ENCODE measurements at places on chromosomes 12 and 14.

GRCh38 chr14:53783256-53783655 is 173.4 kb downstream of the BMP4 start:
- DNase-seq = no peak

DNA sequence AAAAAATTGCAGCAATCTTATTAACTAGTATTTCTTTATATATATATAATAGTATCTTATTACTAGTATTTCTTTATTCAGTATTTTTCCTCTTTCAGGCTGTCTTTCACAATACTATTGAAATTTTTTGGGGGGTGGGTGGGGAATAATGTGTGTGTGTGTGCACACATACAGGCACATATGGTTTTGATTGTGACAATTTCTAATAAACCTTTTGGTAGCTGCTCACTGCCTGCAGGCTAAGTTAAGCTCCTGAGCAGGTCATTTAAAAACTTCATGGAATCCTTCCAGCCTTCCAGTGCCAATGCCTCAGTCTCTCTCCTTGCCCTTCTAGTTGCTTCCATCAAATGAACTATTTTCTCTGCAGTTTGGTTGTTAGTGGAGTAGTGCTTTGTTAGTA is 490.1 kb downstream of the PCNX1 start:
- no peak for DNase-seq

- DNase-seq = peak; percentile 84
Measured at GRCh38 chr12:120971299-120972180, 6.8 kb upstream of the HNF1A start.

DNA sequence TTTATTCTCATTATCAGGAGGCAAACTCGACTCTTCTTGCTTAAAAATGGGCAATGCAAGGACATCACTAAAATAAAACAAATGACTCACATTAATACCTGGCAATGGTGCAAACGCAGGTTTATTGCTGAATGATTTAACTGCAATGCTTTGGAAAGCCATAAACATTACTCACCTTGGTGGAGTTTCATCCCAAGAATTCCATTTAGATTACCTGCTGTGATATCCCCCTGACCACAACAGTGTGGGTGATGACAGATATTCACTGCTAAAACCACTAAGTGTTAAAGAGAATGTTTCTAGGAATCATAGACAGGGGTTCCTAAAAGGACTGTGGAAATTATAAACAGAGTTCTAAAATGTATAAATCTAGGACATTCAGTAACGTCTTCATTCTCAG is 35.3 kb upstream of the CSRNP2 start:
- peak; percentile 34 for DNase-seq

DNA sequence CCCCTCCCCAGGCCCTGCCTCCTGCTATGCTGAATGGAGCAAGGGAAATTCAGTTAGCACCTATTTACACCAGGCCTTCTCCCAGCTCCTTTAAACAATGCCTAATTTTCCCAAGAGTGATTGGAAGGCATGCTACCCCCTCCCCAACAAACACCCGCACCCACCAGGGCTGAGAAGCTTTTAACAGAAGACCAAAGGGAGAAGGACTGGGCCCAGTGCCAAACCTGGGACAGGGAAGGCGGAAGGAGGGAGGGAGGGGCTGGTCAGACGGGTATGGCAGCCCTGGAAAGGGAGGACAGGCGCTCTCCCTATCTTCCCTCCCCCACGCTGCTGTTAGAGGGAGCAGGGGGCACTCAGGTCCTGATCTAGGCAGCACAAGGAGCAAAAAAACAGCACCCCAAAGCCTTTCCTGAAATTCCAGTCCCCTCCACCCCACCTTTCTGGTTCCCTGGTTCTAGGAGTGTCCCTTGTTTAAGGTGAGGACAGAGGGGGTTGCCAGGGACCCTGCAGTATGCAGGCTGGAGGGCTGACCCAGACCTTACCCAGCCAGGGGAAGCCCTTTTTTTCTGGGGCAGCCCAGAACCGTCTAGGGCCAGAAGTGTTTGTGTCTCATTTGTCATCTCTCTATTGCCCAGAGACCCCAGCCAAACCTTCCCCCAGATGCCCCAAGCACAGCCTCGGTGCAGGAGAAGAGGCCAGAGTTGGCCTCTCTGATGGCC is 2.4 kb upstream of the KRT8 start:
- DNase-seq = no peak

- DNase-seq = no peak
Measured at GRCh38 chr12:113479216-113479589, 7.5 kb upstream of the LHX5 start.

DNA sequence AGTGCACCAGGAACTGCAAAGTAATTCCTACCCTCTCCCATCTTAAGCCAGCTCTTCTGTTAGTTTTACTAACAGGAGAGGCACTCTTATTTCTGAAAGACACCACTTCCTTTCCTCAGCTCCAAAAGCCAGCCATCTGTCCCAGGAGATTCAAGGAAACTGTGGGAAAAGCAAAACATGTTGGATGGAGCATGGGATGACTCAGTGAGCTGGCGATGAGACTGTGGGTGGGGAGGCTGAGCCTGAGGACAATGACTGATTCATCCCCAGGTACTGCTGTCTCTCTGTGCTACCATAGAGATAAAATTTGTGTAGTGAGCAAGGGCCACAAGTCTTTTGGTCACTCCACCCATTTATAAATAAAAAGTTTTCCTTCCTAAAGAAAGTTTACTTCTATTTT is 141.4 kb downstream of the MYRFL start:
- DNase-seq = peak; percentile 77

DNA sequence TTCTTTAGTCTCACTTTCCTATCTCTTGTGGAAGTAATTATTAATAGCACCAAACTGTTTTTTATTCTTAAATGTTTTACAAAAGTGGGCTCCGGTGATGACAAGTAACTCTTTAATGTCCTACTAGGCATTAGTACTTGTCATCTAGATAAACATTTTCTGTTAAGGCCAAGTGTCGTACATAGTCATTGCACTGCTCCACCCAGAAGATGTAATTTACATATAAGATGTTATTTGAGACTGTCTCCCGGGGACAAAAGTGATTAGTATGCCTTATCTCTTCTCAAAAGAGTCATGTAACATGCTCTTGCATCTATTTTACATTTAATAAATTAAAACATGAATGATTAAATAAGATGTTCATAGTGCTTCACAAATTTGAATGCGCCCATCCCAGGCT is 88.4 kb downstream of the FLRT2 start:
- DNase-seq = no peak

DNA sequence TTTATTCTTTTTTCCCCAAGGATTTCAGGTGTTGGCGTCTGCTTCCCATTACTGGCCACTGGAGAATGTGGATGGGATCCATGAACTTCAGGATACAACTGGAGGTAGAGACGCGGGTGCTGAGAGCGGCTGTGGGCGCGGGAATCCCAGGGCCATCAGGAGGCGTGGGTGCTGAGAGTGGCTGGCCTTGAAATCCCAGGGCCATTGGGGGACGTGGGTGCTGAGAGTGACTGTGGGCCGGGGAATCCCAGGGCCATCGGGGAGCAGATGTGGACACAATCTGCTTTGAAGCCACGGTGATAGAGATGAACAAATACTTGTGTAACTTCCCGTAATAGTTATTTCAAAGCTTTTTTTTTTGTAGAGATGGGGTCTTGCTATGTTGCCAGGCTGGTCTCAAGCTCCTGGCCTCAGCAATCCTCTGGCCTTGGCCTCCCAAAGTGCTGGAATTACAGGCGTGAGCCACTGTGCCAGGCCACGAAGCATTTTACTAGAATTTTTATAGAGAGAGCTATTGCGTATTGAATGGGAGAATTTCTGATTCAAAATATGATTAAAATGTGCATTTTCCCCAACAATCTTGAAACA is 12.8 kb downstream of the ADGRD1 start:
- no peak for DNase-seq

DNA sequence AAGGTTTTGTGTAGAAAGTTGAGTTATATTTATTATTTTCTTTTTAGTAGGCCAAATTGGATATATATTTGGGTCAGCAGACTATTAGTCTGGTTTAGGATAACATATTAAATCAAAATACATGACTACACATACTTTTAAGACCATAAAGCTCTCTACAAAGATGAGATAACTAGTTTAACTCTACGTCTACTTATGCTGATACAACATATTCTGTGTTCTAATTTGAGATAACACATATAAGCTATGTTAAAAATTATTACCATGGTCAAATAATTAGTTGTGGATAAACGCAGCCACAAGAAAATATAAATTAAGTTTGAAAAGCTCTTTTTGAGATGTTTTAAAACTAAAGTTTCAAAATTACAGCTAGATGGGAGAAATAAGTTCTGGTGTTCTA is 55.3 kb downstream of the IPO8 start:
- no peak for DNase-seq

GRCh38 chr12:101962486-101962885 is 85.1 kb downstream of the DRAM1 start:
- peak; percentile 25 for DNase-seq

DNA sequence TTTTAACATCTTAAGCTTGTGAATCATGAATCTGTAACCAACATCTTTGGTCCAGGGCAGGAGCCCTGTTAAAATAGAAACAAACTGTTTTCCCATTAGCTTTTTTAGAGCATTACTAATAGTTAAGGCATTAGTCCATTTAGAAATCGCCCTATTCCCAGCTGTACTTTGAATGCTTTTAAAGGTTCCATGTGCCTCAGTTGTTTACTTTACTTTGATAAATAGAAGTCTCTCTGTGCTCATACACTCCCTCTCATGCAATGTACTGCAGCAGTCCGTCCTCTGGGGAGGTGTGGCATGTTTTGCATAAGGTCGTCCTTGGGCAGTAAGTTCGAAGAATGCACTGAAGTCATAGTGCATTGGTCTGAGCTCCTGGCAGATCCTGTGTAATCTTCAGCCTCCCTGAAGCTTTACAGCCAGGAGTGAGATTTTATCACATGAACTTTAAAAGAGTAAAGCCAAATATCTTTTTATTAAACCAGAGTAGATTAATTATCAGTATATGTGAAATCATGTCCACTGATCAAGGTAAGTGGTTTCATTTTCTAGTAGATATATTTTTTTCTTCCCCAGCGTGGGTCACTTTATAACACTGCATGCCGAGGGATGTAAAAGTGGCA is 134.7 kb downstream of the FGD4 start:
- peak; percentile 77 for DNase-seq

GRCh38 chr14:65815127-65815526 is 402.6 kb downstream of the FUT8 start:
- no peak for DNase-seq

- peak; percentile 95 for DNase-seq
Measured at GRCh38 chr12:124411281-124411878, 116.5 kb downstream of the RFLNA start.

DNA sequence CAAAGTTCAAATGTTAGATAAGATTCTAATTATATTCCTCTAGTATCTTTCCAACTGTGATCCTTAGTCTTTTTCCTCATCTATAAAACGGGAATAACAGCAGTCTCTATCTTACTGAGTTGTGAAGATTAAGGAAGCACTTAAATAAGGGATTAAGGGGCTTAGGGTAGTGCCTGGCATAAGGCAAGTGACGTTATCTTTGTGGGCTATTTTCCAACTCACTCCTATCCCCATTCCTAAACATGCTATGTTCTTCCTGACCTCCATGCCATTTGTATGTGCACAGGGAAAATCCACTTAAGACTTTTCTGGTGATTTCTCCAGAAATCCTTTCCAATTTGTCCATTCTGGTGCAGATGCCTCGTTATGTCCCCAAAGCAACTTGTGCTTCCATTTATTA is 33.3 kb downstream of the SUPT16H start:
- no peak for DNase-seq

- peak; percentile 44 for DNase-seq
Measured at GRCh38 chr12:2892246-2892645, 1.6 kb downstream of the TULP3 start.

DNA sequence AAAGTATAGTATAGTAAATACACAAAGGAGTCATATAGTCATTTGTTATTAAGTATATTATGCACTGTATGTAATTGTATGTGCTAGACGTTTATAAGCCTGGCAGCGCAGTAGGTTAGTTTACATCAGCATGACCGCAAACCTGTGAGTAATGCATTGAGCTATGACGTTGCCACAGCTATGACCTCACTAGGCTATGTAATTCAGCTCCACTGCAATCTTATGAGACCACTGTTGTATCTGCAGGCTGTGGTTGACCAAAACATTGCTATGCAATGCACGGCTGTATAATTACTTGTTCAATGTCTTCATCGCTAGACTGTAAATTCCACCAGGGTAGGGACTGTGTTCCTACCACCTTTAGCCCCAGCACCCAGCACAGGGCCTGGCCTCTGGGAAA is 53.2 kb upstream of the VASH1 start:
- DNase-seq = no peak

DNA sequence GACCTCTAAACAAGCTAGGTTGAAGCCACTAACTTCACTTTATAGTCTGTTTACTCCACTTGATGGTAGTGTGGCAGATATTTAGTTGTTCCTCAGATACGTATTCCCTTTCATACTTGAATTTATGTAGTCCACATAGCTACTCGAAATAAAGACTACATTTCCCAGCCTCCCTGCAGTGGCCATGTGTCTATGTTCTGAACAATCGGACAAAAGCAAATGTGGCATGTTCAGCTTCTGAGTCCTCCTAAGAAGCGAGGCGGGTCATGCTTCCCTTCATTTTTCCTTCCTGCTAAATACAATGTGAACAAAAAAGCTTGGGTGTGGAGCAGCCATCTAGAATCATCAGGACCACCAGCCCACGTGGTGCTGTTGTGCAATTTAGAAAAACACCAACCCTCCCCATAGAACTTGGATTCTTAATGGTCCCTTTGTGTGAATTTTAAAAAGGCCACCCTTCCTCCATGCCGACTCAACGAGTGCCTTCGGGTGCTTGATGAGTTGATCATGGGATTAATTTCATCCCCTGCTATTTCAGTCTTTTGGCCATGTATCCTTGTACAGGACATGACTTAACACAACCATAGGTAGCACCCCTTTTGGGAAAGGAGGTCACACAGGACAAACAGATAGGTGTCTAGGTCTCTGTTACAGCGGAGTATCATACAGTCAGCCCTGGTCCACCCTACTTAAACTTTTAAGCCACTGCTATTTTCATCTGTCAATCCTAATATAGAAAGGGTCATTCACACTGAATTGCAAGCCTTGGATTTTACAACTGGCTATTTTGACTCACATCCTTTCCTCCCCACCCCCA is 60.7 kb downstream of the ZFC3H1 start:
- DNase-seq = no peak

- peak; percentile 47 for DNase-seq
Measured at GRCh38 chr12:12224240-12224940, 42.5 kb downstream of the LRP6 start.

GRCh38 chr14:93965287-93965821 is 11.0 kb downstream of the ASB2 start:
- DNase-seq = peak; percentile 83

DNA sequence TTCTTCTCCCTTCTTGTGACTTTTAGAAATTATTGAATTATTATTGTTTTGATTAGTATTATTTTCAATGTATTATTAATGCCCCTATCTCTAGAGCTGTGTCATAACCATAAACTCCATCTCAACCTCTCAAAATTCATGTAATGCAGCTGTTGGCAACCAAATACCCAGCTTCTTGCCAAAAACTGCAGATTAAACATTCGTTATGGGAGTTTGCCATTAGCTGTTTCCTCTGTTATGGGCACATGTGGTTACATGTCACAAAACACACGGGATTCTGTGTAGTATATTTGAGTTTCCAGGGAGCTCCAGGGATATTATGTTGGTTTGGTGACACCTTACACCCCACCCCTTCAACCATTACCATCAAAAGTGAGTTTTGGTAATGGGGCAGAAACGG is 2.8 kb upstream of the ALX1 start:
- DNase-seq = no peak

GRCh38 chr12:12979731-12980259 is 20.3 kb downstream of the HEBP1 start:
- DNase-seq = peak; percentile 85

- DNase-seq = no peak
Measured at GRCh38 chr14:38078393-38078792, 129.3 kb upstream of the SSTR1 start.

Data from GM03348 (cell line).